ENCODE measurements at places on chromosomes 2 and 18.

GRCh38 chr2:157334797-157335196 is 9.2 kb upstream of the ERMN start:
- DNase-seq = no peak

GRCh38 chr18:70411307-70411706 is 122.5 kb downstream of the SOCS6 start:
- no peak for DNase-seq

DNA sequence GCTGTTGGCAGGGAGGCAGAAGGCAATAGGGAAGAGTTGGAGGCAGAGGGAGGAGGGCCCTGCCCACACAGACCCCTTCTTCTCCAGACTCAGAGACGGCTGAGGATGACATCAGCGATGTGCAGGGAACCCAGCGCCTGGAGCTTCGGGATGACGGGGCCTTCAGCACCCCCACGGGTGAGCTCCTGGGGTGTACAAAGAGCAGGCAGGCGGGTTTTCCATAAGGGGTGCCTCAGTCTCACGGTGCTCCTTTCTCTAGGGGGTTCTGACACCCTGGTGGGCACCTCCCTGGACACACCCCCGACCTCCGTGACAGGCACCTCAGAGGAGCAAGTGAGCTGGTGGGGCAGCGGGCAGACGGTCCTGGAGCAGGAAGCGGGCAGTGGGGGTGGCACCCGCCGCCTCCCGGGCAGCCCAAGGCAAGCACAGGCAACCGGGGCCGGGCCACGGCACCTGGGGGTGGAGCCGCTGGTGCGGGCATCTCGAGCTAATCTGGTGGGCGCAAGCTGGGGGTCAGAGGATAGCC is 10.0 kb downstream of the SPEG start:
- no peak for DNase-seq

- DNase-seq = no peak
These were observed 552.4 kb upstream of the TNP1 start for GRCh38 chr2:217412277-217412676.

GRCh38 chr2:45851111-45851510 is 199.6 kb downstream of the PRKCE start:
- DNase-seq = no peak

- no peak for DNase-seq
These were observed 85.5 kb upstream of the RND3 start for GRCh38 chr2:150572961-150573395.

- no peak for DNase-seq
These were observed 92.3 kb upstream of the CTDP1 start for GRCh38 chr18:79587226-79587741.

- no peak for DNase-seq
These were observed 37.3 kb downstream of the RHBDD1 start for GRCh38 chr2:226873051-226873620.

GRCh38 chr2:236870370-236870769 is 215.3 kb upstream of the COPS8 start:
- DNase-seq = no peak

- no peak for DNase-seq
These were observed 12.1 kb upstream of the TRAF3IP1 start for GRCh38 chr2:238308177-238308576.

- no peak for DNase-seq
These were observed 47.2 kb upstream of the CDC42EP3 start for GRCh38 chr2:37718515-37719161.

DNA sequence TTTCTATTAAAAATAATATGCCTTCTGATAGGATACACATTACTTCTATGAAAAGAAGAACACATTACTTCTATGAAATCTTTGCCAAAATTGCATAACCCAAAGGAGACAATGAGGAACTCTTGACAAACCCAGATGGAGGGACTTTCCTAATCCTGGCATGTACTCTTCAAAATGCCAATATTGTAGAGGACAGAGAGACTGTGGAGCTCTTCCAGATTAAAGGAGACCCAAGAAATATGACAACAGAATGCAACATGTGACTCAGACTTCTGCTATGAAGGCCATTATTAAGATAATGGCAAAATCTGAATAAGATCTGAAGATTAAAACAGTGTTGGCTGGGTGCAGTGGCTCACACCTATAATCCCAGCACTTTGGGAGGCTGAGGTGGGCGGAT is 22.2 kb downstream of the SOWAHC start:
- no peak for DNase-seq

- DNase-seq = no peak
These were observed 436.7 kb downstream of the ZEB2 start for GRCh38 chr2:144083211-144083610.

GRCh38 chr18:1296237-1296636 is 391.6 kb downstream of the ADCYAP1 start:
- no peak for DNase-seq

DNA sequence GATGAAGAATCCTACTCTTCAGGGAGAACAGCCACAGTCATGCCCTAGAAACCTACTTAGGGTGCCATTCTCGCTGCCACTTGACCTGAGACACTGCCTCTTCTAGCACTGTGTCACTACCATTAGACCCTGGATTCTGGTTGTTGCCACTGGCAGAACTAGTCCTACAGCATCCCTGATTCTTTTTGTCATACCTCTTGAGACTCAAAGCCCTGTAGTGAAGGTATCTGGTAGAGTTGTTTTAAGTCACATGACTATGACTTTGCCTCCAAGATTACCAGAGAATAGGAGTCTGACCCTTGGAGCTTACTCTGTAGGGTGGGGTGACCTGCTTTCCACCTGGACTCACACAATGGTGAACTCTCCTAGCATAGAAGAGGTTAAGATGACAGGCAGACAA is 296.7 kb downstream of the TNS1 start:
- DNase-seq = no peak

- DNase-seq = no peak
These were observed 74.0 kb downstream of the BCL2 start for GRCh38 chr18:63245600-63245999.

DNA sequence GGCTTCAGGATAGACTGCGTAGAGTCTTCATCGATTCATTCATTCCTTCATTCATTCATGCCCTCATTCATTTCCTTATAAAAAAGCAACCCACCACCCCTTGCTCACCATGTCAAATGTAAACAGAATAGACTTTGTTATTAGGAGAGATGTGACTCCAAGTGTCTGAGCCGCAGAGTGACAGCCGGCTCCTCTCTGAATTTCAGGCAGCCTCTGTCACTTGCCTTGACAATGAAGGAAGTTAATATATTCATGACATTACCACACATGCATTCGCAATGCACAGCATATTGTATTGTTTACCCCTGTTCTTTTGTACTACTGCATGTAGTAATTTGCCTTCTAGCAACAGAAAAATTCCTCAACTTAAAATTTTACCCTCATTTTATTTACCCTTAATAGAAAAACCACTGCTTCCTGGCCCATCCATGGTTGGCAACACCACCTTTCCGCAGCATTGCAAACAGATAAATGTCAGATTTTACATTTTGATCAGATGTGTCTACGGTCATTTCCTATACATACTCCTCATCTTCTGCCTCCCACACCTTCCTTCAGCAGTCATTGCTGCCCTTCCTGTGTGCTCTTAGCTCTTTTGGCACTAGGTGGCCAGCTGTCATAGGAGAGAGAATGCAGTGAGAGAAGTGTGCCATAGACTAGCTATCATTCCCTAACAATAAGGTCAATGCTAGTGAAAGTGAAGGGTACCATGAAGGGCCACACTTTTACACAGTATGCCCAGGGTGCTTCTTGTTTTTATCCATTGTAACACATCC is 1090.8 kb downstream of the BCL11A start:
- no peak for DNase-seq

GRCh38 chr18:65422544-65423136 is 328.2 kb upstream of the CDH7 start:
- no peak for DNase-seq

DNA sequence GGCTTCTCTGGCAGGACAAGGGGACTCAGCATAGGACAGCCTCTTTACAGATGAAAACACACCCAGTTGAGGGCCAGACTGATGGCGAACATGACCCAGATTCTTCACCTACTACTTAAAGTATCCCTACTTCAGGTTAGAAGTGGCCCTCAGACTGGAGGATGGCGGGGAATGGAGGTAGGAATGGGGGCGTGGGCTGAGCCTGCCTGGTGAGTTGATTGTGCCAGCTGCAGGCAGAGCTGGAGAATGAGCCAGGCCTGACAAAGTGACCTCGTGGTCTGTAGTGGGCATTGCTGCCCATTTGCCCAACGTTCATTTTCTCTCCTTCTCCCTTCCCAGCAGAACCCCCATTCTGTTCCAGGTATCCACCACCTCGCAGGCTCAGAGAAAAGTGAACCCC is 186.1 kb downstream of the KLHL29 start:
- DNase-seq = no peak

DNA sequence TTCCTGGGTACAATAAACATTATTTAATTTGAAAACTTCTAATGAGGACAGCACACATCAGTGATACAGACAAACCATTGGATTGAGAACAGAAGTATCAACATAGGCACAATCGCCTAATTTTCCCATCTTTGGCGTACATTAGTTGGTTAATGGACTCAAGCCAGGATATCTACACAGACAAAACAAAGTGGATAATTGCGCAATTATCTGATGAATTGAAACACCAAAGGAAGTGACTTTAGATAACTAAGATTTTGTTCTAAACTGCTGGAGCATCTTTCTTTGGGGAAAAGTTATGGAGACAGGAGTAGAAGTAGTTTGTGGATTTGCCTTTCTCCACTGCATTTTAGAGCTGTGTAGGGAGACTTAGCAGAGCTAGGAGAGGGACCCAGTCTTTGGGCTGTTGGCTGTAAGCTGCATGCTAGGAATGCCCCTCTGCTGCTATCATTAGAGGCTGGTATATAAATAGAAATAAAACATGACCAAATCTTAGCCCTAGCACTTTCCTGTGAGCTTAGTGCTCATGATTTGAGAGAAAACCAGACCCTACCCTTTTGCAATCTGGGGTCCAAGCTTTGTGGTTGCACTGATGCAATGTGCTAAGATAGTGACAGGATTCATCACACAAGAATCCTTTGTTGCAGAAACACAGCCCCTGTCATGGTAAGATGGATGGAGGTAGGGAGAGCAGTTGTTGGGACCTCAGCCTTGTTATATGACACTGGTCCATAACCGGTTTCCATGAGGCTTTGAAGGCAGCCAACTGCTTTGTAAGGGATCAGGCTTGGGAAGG is 264.5 kb upstream of the PIK3C3 start:
- DNase-seq = no peak

DNA sequence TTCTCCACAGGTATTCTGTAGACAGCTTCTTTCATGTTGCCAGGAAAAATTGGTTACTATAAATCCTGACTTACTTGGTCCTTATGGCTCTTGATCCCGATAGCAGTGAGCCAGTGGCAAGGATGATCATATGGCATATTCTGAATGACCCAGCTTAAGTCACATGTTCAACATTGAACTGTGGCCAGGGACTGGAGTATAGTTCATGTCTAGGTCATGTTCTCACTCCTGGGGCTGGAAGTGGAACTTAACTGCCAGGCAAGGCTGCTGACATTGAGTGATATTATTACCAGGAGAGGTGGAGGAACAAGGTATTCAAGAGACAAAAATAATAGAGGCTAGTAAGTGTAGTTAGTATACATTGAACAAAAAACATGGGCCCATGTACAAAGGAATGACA is 26.2 kb downstream of the R3HDM1 start:
- DNase-seq = no peak

DNA sequence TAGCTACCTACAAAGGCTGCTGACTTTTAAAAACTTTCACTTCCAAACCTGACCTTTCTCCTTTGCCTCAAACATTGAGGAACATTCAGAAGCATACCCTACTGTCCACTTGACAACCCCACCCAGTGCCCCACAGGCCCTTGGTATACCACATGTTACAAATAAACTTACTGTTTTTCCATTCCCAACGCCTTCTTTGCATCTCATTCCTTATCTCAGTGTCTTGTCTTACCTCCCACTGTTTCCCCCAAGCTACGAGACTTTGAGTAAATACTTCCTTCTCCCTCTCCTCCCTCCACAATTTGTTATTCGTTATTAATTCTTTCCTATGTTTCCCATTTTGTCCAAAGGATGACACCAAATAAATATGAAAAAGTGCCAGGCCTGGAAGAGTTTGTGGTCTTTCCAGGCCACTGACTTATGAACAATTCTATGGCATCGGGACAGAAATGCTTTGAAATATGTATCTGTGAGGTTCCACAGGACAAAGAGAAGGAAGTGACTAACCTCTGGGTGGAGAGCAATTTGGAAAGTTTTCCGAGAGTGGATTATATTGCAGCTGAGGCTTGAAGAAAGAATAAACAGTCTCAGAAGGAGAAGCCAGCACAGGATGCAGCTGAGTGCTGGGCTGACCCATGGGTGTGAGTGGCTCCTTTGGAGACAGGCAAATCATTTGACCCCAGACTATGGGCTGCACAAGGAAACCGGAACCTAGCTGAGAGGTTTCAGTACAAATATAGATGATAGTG is 409.0 kb downstream of the LPIN1 start:
- peak; percentile 31 for DNase-seq
